Left renal cortex interstitium (tissue), 4 donors: ENCODE measurements at places on chromosomes 4 and X. TPM values are rescaled to one million over a fixed set of nuclear protein-coding genes. Genes with fewer than 3 reads are reported as not detected.

Gene DUX4
- polyA plus RNA-seq, result 0.46 TPM

Gene SERTM2
- 0.08 TPM for polyA plus RNA-seq

Gene SYP
- polyA plus RNA-seq, result 3.0 TPM

Gene POF1B
- polyA plus RNA-seq, result 0.92 TPM

Gene IQCM
- polyA plus RNA-seq, result not detected

Gene PRDM5
- 16.1 TPM for polyA plus RNA-seq

Gene SLC2A9
- polyA plus RNA-seq, result 10.6 TPM

Gene GSX2
- not detected for polyA plus RNA-seq

Gene TNIP3
- polyA plus RNA-seq, result 0.79 TPM

Gene FAM149A
- polyA plus RNA-seq, result 51.1 TPM

Gene MAGEB17
- polyA plus RNA-seq, result not detected

Gene MGAT4D
- polyA plus RNA-seq, result not detected

Gene MAGEC2
- not detected for polyA plus RNA-seq

Gene XG
- polyA plus RNA-seq, result 0.69 TPM
